ENCODE measurements at places on chromosomes 16 and 17.

GRCh38 chr17:10653987-10654386, 3.1 kb downstream of the MYH3 start:
- no peak for DNase-seq

- no peak for DNase-seq
These were observed 33.5 kb upstream of the DNAH9 start for GRCh38 chr17:11564589-11565380.

- no peak for DNase-seq
These were observed 2.0 kb upstream of the TOP2A start for GRCh38 chr17:40419559-40420331.

DNA sequence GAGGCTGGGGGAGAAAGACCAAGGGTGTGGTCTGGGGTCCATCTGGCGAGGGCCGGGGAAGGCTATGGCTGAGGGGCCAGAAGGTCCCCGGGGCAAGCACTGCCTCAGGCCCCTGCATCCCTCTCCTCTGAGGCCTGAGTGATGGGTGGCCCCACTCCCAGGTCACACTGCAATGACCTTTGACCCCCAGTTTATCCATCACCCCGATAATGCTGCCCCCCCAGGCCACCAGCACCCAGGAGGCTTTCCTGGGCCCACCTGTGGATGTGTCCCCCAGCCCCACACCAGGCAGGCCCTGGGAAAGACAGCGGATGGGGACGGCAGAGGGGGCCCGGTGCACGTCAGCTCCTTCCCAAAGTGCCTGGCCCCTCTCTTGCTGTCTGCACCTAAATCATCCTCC, 22.5 kb upstream of the CACNA1H start:
- no peak for DNase-seq

DNA sequence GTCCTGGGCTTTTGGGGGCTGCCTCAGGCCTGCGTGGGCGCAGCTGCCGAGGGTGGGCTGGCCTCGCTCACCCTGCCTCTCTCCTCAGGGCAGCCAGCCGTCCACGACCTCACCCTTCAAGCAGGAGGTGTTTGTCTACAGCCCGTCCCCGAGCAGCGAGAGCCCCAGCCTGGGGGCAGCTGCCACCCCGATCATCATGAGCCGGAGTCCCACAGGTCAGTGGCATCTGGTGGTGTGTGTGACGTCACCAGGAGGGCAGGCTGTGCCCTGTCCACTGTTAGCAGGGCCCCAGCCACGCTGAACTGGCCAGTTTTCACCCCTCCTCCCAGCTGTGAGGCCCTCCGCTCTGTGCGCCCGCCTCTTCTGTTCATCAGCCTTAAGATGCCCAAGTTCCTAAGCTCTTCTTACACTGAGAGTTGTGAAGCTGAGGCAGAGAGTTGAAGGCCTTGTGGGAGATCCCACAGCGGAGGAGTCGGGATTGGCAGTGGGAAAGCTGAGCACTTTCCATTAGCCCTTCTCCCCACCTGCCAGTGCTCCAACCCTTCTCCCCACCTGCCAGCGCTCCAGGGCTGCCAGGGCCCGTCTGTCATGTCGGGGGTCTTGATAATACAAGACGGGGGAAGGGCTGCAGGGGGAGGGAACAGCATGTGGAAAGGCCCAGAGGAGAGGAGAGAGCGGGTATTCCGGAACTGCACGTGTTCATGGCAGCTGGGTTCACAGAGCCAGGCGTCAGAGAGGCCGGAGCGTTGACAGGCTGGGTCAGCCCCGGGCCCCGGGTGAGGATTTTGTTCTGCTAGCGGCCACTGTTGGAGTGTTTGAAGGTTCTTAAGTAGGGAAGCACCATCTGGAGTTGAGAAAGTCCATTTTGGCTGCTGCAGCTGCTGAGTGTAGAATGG, 36.3 kb downstream of the OR1D5 start:
- DNase-seq, result peak; percentile 99

GRCh38 chr16:53041320-53042051, 11.2 kb downstream of the CHD9NB start:
- no peak for DNase-seq

GRCh38 chr16:67458121-67458641, 22.8 kb downstream of the ATP6V0D1 start:
- DNase-seq, result no peak

DNA sequence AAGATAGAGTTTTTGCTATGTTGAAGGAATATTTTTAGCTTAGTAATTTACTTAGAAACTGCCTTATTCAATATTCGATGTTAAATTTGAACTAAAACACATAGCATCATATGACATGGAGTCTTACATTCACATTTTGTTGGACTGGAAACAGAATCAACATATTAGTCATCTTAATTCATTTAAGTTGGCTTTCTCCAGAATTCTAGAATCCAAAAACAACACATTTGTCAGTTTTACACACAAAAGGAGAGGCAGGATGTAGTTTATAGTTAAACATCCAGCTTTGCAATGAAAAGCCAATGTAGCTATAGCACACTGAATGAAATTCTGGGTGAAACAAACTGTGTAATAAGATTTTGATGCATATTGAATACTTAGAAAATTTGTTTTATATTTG, 43.3 kb downstream of the WWOX start:
- no peak for DNase-seq

- DNase-seq, result peak; percentile 33
These were observed 37.2 kb upstream of the HOXB9 start for GRCh38 chr17:48663134-48663924.

DNA sequence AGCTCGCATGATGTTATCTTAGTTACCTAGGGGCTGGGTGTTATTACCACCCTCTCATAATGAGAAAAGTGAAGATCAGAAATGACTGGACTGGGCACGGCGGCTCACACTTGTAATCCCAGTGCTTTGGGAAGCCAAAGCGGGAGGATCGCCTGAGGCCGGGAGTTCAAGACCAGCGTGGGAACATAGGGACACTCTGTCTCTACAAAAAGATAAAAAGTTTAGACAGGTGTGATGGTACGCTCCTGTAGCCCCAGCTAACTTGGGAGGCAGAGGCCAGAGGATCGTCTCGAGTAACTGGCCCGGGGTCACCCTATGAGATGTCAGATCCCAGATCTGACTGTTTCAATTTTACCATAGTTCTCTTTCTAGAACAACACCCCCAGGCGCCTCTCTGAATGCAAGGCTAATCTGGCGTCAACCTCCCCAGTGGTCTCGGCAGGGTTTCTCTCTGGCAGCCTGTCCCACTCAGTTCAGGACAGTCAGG, 1.9 kb upstream of the CCDC102A start:
- no peak for DNase-seq

- no peak for DNase-seq
These were observed 758.8 kb downstream of the CDH11 start for GRCh38 chr16:64363039-64363438.

- no peak for DNase-seq
These were observed 25.3 kb downstream of the GINS3 start for GRCh38 chr16:58417600-58417999.

- DNase-seq, result no peak
These were observed 28.9 kb upstream of the RPH3AL start for GRCh38 chr17:381516-381915.

DNA sequence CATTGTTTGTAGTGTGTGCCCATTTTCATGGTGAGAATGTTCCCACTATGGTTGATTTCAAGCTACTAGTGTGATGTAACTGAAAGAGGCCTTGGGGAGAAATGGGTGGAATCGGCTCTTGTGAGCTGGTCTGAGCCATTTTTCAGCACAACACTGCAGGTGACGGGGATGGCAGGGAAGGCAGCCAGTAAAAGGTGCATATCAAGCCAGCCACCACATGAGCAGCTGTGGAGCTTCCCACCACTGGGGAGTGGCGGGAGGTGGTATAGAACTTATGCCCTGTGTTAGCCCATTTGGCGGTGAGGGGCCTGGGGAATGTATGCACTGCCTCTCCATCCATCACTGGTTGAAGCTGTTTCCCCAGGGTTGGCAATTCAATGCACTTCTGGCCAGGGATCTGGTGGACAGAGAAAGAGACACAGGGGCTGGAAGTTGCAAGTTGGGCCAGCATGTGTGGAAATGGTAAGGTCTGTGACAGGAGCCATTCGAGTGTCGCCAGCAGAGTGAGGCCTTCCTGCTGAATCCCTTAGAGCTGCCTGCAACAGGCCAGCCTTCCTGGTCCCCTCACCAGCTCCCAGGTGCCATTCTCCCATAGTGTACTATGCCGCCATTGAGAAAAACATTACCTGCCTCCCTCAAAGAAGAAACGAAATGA, 31.7 kb upstream of the BRD7 start:
- DNase-seq, result no peak

GRCh38 chr16:82681592-82681991, 54.8 kb downstream of the CDH13 start:
- DNase-seq, result no peak

GRCh38 chr17:17859909-17860765, 23.4 kb upstream of the SREBF1 start:
- peak; percentile 86 for DNase-seq

GRCh38 chr16:54847207-54847606, 83.5 kb upstream of the IRX5 start:
- no peak for DNase-seq

DNA sequence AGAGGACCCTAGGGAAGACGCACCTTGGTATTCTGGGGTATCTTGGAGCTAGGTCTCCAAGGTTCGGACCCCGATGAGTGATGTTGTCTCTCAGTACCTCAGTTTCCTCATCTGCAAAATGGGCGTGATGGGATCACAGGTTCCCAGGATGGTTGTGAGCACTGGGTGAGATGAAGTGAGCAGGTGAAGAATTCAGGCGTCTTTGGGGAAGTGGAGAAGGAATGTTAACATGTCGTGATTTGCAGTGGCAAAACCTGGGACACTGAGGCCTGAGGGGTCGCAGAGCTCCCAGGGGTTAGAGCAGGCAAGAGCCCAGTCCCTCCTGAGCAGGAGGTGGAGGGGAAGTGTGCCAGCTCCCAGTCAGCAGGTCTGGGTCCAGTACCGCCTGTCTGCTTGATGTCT, 215.1 kb upstream of the GSE1 start:
- DNase-seq, result no peak

DNA sequence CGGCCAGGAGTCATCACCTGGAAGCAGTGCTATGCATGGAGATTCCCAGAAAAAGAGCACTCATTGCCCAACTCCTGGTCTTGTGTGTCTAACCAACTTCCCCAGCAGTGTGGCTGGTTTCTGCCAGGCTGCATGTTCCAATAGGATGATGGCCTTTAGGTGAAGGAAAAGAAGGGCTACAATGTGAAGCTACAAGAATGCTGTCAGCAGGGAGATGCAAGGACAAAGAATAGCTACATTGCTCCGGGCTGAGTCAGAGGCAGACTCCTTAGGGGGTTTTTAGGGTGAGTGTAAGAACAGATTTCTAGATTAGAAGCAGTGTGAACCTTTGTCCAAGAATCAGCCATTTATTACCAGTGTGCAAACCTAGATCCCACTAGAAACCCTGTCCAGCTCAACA, 63.0 kb upstream of the DNAH9 start:
- no peak for DNase-seq

GRCh38 chr17:8954339-8954738, 11.2 kb downstream of the PIK3R5 start:
- peak; percentile 33 for DNase-seq

DNA sequence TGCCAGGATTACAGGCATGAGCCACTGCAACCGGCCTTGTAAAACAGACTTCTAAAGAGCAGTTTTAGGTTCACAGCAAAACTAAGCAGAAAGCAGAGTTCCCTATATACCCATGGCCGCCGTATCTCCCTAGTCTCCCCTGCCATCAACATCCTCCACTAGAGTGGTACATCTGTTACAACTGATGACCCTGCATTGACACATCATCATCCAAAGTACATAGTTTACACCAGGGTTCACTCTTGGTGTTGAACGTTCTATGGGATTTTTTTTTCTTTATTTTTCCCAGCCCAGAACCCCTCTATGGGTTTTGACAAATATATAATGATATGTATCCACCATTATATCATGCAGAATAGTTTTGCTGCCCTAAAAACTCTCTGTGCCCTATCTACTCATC, 155.2 kb downstream of the RAB11FIP4 start:
- DNase-seq, result no peak
